ENCODE measurements at places on chromosomes 16 and 17.

DNA sequence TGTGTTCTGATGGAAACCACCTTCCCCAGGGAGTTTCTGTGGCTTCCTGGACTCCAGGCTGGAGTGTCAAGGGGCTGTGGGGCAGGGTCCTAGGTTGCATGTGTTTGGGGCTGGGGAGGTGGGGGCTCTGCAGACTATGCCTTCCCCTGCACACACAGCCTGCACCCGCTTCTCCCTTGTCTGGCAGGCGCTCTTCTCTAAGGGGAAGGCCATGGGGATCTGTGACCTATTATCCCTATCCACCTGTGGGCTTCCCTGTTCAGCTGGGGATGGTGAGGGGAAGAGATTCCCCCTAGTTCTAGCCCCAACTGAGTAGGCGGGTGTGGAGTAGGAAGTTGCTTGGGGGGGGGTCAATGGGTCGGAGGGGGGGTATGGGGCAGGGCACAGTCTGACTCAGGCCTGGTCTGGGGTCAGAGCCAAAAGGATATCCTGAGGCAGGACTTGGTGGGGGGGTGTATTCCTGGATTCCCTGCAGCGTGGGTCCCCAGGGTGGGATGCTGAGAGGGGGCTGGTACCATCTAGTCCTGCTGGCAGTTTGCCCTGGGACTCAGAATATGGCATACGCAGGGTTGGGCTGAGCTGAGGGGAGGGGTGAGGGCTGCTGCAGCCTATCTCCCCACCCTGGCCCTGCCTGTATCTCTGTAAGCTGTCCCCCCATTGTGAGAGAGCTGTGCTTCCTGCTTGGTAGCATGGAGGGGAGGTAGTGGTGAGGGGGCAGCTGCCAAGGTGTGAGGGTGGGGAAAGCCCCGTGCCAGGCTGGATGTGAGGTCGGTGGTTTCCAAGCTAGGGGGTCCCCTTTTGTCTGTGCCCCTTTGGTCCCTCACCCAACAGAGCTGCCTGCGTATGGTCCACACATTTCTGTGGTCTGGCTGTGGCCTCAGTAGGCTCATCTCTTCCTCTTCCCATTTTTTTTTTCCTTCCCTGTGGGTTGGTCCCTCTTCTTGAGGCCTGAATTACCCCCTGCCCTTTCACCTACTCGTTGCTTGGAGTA lies 14.7 kb downstream of the RARA start:
- DNase-seq = no peak

- peak; percentile 95 for DNase-seq
Measured at GRCh38 chr16:85350973-85351372, 238.7 kb upstream of the CIBAR2 start.

GRCh38 chr16:84786605-84787262 lies 33.1 kb upstream of the CRISPLD2 start:
- DNase-seq = peak; percentile 70

- no peak for DNase-seq
Measured at GRCh38 chr17:65959630-65960029, 232.3 kb downstream of the CEP112 start.

- DNase-seq = no peak
Measured at GRCh38 chr17:61400717-61401388, 1.2 kb downstream of the TBX2 start.

GRCh38 chr16:48956620-48957019 lies 325.0 kb downstream of the CBLN1 start:
- no peak for DNase-seq

- DNase-seq = no peak
Measured at GRCh38 chr16:272633-273546, 2.9 kb downstream of the RGS11 start.

GRCh38 chr17:7935859-7936258 lies 3.9 kb downstream of the CNTROB start:
- DNase-seq = no peak

DNA sequence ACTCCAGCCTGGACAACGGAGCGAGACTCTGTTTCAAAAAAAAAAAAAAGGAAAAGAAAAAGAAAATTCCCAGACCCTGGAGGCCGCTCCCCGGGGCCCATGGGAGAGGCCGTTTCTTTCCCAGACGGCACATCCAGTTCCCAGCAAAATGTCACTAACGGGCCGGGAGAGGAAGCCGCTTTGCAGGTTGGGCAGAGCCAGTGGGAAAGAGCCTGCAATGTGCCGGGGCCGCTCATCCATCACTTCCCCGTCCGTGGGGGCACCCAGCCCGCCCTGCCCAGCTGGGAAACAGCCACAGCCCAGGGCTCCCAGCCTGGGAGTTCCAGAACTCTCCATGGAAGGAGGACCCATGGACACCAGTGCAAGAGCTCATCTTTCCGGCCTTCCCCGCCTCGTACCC lies 41.8 kb upstream of the PABPN1L start:
- DNase-seq = no peak

GRCh38 chr16:24009098-24009497 lies 173.3 kb downstream of the PRKCB start:
- DNase-seq = no peak

DNA sequence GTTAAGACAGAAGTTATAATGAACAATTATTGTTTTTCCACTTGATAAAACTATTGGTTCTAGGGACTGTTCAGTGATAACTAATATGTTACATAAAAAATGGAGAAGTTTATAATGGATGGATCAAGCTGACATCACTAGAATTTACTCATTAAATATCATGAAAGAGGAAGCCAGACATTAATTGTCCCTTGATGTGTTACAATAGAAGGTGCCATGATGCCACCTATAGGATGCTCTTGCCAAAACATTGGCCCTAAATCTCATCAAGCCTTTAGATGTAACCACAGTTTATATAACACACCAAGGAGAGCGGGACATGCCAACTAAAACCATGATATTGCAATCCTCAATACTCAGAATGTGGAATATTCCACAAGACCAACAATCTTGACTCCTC lies 147.9 kb upstream of the MON1B start:
- DNase-seq = no peak

DNA sequence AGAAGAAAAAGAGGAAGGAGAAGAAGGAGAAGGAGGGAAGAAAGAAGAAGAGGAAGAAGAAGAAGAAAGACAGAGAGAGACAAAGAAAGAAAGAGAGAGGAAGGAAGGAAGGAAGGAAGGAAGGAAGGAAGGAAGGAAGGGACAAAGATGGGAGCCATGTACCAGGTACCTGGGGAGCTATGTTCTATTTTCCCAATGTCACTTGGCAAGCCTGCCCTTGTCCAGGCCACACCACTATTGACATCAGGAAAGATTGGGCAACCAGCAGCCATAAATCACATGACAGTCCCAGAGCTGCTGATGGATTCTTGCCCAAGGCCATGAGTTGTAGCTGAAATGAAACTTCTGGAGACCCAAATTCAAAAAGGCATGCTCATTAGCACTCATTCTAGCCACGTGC lies 2.7 kb upstream of the CES1 start:
- DNase-seq = no peak

All from NCI-H2171 (cell line).